ENCODE measurements at places on chromosomes 13 and 19.

GRCh38 chr13:99390601-99391000 lies 83.4 kb upstream of the GPR183 start:
- H3K4me3 ChIP-seq: no peak overlapping the region
- no peak overlapping the region for H3K27ac ChIP-seq
- H3K4me1 ChIP-seq: peaks cover 37% of the 10 kb centered on the region
- peaks cover 9% of the 10 kb centered on the region for H3K36me3 ChIP-seq
- DNase-seq: no peak
- no peaks in the 10 kb centered on the region for H3K27me3 ChIP-seq

- peaks cover 9% of the 10 kb centered on the region for H3K27me3 ChIP-seq
- H3K27ac ChIP-seq: peak overlapping the region; percentile 70
- peak overlapping the region; percentile 96 for H3K4me3 ChIP-seq
- H3K36me3 ChIP-seq: peaks cover 7% of the 10 kb centered on the region
- H3K4me1 ChIP-seq: peaks cover 29% of the 10 kb centered on the region
- DNase-seq: no peak
Measured at GRCh38 chr19:42325896-42326771, 699 bp downstream of the MEGF8 start.

DNA sequence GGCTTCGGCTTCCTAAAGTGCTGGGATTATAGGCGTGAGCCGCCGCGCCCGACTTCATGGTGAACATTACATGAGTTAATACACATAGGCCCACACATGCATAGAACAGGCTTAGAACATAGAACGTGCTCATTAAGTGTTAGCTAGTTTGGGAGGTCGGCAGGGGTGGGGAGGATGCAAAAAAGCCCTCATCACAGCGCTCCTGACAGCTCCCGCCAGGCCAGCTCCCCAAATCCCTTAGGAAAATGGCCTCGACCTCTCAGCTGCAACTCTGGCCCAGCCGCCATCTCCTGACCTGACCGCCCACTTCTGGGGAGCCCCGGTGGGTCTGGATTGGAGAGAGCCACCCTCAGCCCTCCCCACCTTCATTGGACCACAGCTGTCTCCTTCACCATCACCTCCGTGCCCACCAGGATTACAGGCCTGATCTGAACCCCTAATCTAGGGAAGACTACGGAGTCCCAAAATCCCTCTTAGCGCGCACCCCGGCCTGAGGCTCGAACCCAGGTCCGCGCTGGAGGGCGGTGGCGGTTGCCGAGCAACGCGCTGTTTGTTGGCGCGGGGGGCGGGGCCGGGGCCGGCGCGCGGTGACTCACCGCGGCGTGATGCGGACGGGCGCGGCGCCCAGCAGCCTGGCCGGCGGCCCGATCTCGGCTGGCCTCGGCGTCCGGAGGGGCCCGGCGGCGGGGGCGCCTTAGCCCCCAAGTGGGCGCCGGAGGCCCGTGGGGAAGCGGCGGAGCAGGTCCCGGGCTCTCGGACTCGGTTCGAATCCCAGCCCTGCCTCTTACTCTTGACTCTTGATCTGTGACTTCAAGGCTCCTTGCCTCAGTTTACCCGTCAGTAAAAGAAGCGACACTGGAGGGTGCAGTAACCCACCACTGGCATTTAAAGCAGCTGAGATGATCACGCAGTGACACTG lies 26.7 kb upstream of the NANOS3 start:
- H3K27me3 ChIP-seq: no peaks in the 10 kb centered on the region
- DNase-seq: peak; percentile 63
- peaks cover 37% of the 10 kb centered on the region for H3K4me1 ChIP-seq
- peak overlapping the region; percentile 59 for H3K4me3 ChIP-seq

- no peaks in the 10 kb centered on the region for H3K27me3 ChIP-seq
- H3K4me3 ChIP-seq: no peak overlapping the region
- no peak for DNase-seq
- no peak overlapping the region for H3K27ac ChIP-seq
Measured at GRCh38 chr13:107649079-107649478, 566.3 kb downstream of the LIG4 start.

- H3K36me3 ChIP-seq: no peaks in the 10 kb centered on the region
- peaks cover 37% of the 10 kb centered on the region for H3K27me3 ChIP-seq
- DNase-seq: no peak
- H3K27ac ChIP-seq: no peak overlapping the region
Measured at GRCh38 chr13:44930963-44931623, 58.2 kb downstream of the NUFIP1 start.

- DNase-seq: no peak
- peaks cover 44% of the 10 kb centered on the region for H3K4me1 ChIP-seq
- peak overlapping the region; percentile 90 for H3K27ac ChIP-seq
- H3K36me3 ChIP-seq: peaks cover 47% of the 10 kb centered on the region
- H3K4me3 ChIP-seq: peak overlapping the region; percentile 70
- no peaks in the 10 kb centered on the region for H3K27me3 ChIP-seq
Measured at GRCh38 chr19:39833160-39833463, 850 bp downstream of the DYRK1B start.

- H3K27me3 ChIP-seq: no peaks in the 10 kb centered on the region
- peaks cover 3% of the 10 kb centered on the region for H3K36me3 ChIP-seq
- no peaks in the 10 kb centered on the region for H3K4me1 ChIP-seq
- DNase-seq: no peak
Measured at GRCh38 chr13:82356667-82357410, 1525.4 kb downstream of the SLITRK1 start.

GRCh38 chr19:15045506-15045905 lies 3.8 kb upstream of the CASP14 start:
- H3K4me1 ChIP-seq: no peaks in the 10 kb centered on the region
- H3K27ac ChIP-seq: no peak overlapping the region
- no peaks in the 10 kb centered on the region for H3K36me3 ChIP-seq
- H3K27me3 ChIP-seq: peaks cover 47% of the 10 kb centered on the region
- H3K4me3 ChIP-seq: no peak overlapping the region

DNA sequence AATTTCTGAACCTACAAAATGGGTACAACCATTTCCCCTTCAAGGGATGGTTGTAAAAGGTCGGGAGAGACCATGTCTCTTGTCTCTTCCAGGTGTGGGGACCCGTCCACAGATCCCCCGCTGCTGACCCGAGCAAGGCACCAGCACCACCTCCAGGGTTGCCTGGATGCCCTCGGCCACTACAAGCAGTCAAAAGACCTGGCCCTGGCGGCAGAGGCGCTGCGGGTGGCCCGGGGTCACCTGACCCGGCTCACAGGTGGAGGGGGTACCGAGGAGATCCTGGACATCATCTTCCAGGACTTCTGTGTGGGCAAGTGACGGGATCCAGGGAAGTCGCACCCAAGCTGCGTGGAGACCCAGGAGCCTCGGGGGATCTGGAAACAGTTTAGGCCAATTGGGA lies 4.0 kb downstream of the GTPBP3 start:
- H3K4me3 ChIP-seq: no peak overlapping the region
- H3K36me3 ChIP-seq: peaks cover 9% of the 10 kb centered on the region

- no peak overlapping the region for H3K27ac ChIP-seq
- H3K4me3 ChIP-seq: no peak overlapping the region
- peaks cover 13% of the 10 kb centered on the region for H3K4me1 ChIP-seq
- H3K36me3 ChIP-seq: peaks cover 2% of the 10 kb centered on the region
- no peak for DNase-seq
- peaks cover 36% of the 10 kb centered on the region for H3K27me3 ChIP-seq
Measured at GRCh38 chr19:40567040-40567749, 9.5 kb upstream of the SHKBP1 start.

DNA sequence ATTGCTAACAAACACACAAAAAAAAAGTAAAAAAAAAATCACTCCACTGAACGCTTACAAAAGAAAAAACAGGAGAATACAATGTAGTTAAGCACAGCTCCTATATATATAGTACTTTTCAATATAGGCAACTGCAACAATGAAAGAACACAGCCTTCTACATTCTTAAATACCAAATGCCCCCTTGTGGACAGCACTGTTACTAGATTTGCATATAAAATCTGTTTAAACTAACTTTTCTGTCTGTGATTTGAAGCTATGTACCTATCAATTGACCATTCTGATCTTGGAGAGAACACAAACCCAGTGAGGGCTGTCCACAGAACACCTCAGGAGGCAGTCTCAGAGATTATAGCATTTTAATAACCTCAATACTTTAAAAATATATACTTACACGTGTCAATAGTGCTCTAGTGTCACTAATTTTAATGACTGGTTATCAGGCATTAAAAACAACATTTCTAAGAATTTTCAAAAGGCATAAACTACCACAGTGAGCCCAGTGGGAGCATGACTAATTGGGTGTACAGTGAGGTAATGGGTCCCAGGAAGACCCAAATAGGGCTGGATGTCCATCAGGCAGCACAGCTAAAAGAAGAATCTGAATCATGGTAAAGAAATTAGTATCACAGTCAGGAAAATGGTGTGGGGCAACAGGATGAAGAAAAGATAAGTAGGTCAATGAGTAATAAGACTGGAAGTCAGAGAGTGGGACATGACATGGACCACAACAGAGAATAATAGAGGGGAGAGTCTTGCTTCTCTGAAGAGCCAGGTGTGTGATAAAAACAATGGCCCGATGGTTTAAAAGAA lies 22.2 kb downstream of the CCDC169 start:
- H3K36me3 ChIP-seq: no peaks in the 10 kb centered on the region
- no peaks in the 10 kb centered on the region for H3K27me3 ChIP-seq
- no peak overlapping the region for H3K4me3 ChIP-seq

DNA sequence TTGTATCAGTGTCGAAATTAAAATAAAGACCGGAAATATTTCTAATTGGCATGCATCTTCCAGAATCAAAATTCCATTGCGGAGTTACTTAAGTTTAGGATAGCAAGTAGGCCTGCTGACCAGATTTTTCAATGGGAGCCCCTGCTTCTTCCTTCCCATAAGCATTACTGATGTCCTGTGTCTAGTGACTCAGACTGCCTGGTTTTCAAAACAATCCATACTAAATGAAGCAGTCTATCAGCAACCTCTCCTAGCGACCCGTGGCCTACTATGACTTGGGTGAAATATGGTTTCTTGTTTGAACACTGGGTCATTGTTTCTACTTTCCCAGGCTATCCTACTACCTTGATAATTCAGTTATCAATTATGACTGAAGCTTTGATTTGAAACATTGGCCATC lies 571.6 kb downstream of the TBC1D4 start:
- H3K4me1 ChIP-seq: no peaks in the 10 kb centered on the region
- H3K4me3 ChIP-seq: no peak overlapping the region
- H3K27me3 ChIP-seq: peaks cover 10% of the 10 kb centered on the region

- no peak overlapping the region for H3K4me3 ChIP-seq
- H3K36me3 ChIP-seq: no peaks in the 10 kb centered on the region
- H3K27me3 ChIP-seq: peaks cover 8% of the 10 kb centered on the region
- H3K27ac ChIP-seq: no peak overlapping the region
- no peaks in the 10 kb centered on the region for H3K4me1 ChIP-seq
- DNase-seq: no peak
Measured at GRCh38 chr13:95343944-95344343, 42.7 kb upstream of the ABCC4 start.

- no peaks in the 10 kb centered on the region for H3K27me3 ChIP-seq
- H3K4me1 ChIP-seq: peaks cover 5% of the 10 kb centered on the region
- no peak overlapping the region for H3K4me3 ChIP-seq
- no peak for DNase-seq
Measured at GRCh38 chr13:26249551-26249950, 4.4 kb upstream of the CDK8 start.

Measured in central memory CD8-positive, alpha-beta T cell (primary cell).